ENCODE measurements at places on chromosomes 16 and 17.

DNA sequence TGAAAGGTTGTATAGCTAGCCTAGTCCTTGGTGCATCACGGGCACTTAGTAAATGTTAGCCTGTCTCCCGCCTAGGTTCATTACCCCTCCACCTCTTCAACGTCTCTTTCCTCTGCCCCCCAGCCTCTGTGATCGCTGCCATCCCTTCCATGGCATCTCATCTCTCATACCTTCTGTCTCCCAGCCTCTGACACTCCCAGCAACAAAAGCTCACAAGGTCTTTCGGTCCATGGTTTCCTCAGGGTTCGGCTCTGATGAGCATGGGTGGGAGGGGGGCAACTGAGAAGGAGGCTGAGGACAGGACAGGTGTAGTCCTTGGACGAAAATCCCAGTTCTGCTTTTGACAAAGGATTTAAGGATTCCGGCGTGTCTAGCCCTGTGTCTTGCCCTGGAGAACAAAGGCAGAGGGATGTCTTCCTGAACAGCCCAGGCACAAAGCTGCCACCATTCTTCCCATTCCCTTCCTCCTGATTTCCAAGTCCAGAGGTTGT lies 16.7 kb downstream of the CCR7 start:
- no peaks in the 10 kb centered on the region for H3K27me3 ChIP-seq
- peak overlapping the region; percentile 92 for H3K27ac ChIP-seq
- no peak overlapping the region for H3K4me3 ChIP-seq
- DNase-seq: peak; percentile 53
- no peaks in the 10 kb centered on the region for H3K36me3 ChIP-seq
- H3K4me1 ChIP-seq: peaks cover 72% of the 10 kb centered on the region

- no peaks in the 10 kb centered on the region for H3K36me3 ChIP-seq
- peak; percentile 4 for DNase-seq
- H3K27me3 ChIP-seq: no peaks in the 10 kb centered on the region
- no peak overlapping the region for H3K4me3 ChIP-seq
Observed at GRCh38 chr17:64015447-64015846, 5.0 kb downstream of the ICAM2 start.

- no peak overlapping the region for H3K4me3 ChIP-seq
- DNase-seq: peak; percentile 92
- H3K27me3 ChIP-seq: no peaks in the 10 kb centered on the region
- H3K4me1 ChIP-seq: peaks cover 4% of the 10 kb centered on the region
- H3K36me3 ChIP-seq: no peaks in the 10 kb centered on the region
- H3K27ac ChIP-seq: no peak overlapping the region
Observed at GRCh38 chr16:27179500-27180072, 23.7 kb upstream of the KDM8 start.

DNA sequence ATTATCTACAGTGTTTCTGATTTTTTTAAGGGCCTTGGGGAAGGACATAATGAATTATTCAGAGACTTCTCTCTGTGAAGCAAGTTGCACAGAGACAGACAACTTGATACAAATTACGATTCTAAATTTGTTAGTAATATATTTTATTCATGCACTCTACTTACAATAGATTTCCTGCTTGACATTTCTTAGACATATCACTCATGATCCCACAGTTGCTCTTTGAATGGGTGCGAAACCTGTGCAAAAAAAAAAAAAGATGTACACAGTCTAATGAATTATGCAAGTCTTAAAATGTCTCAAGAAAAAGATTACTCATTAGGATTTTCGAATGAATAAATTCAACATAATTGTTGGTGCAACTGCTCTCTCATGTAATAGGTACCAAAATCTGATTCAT lies 254.8 kb downstream of the PRKCA start:
- no peak overlapping the region for H3K27ac ChIP-seq
- H3K27me3 ChIP-seq: no peaks in the 10 kb centered on the region
- H3K4me3 ChIP-seq: no peak overlapping the region
- H3K4me1 ChIP-seq: no peaks in the 10 kb centered on the region
- DNase-seq: no peak

DNA sequence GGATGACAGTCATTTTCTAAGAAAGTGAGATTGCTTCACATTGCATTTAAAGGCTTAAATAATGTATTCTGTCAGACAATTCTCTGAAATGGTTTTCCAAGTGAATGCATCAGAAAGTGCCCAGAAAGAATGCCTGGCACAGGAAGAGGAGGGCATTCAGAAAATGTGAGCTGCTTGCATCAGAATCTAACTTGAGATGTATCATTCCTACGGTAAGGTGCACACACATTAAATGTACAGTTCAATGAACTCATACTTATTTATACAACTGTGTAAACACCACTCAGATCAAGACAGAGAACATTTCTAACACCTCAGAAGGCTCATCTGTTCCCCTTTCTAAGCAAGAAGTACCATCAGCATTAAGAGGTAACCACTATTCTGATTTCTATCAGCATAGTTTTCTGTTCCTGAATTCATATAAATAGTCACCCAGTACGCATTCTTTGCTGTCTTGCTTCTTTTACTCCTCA lies 638.0 kb downstream of the MAF start:
- H3K4me3 ChIP-seq: no peak overlapping the region
- no peak for DNase-seq
- no peaks in the 10 kb centered on the region for H3K36me3 ChIP-seq
- no peaks in the 10 kb centered on the region for H3K27me3 ChIP-seq
- H3K27ac ChIP-seq: no peak overlapping the region
- peaks cover 2% of the 10 kb centered on the region for H3K4me1 ChIP-seq

DNA sequence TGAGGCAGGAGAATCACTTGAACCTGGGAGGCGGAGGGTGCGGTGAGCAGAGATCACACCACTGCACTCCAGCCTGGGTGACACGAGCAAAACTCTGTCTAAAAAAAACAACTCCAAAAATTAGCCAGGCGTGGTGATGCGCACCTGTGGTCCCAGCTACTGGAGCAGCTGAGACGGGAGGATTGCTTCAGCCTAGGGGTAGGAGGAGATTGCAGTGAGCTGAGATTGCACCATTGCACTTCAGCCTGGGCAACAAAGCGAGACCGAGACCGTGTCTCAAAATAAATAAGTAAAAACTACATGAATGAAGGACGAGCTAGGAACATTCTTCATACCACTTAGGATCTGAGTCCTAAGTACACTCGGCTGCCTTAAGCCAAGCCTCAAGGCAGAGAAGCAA lies 35.4 kb downstream of the CCDC57 start:
- peaks cover 28% of the 10 kb centered on the region for H3K36me3 ChIP-seq
- no peak overlapping the region for H3K27ac ChIP-seq
- no peaks in the 10 kb centered on the region for H3K27me3 ChIP-seq
- H3K4me1 ChIP-seq: no peaks in the 10 kb centered on the region
- no peak overlapping the region for H3K4me3 ChIP-seq

DNA sequence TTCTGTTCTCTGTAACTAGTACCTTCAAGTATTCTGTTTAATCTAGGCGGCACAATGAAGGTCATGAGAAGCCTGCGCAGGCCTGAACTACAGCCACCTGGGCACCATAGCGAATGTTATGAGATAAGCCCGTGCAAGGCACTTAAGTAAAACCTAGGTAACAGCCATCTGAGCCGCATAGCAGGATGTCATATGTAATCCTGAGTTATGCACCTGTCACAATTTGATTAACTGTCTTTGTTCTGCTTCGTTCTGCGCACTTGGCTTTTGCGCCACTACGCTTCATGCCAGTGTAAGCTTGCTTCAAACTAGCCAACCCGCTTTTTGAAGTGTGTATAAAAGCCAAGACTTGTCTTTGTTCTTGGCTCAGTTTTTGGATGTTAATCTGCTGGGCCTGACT lies 449.8 kb downstream of the KCNJ18 start:
- no peak overlapping the region for H3K4me3 ChIP-seq
- no peaks in the 10 kb centered on the region for H3K27me3 ChIP-seq
- H3K36me3 ChIP-seq: no peaks in the 10 kb centered on the region
- no peak for DNase-seq
- H3K4me1 ChIP-seq: no peaks in the 10 kb centered on the region
- H3K27ac ChIP-seq: no peak overlapping the region

DNA sequence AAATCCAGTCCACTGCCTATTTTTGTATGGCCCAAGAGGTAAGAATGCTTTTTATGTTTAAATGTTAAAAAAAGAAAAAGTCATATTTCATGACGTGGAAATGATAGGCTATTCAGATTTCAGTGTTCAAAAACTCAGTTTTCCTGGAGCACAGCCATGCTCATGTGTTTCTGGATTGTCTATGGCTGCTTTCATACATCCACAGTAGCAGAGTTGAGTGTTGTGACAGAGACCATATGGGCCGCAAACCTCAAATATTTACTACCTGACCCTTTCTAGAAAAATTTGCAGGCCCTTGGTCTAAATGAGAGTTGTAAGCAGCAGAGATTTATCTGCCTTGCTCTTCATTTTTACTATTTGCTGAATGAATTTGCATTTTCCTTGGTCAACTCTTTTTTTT lies 264.1 kb downstream of the CBLN1 start:
- no peaks in the 10 kb centered on the region for H3K36me3 ChIP-seq
- peaks cover 12% of the 10 kb centered on the region for H3K27me3 ChIP-seq
- no peaks in the 10 kb centered on the region for H3K4me1 ChIP-seq
- DNase-seq: no peak
- H3K4me3 ChIP-seq: no peak overlapping the region

- DNase-seq: no peak
- H3K4me3 ChIP-seq: no peak overlapping the region
- H3K36me3 ChIP-seq: peaks cover 20% of the 10 kb centered on the region
- H3K27ac ChIP-seq: no peak overlapping the region
Observed at GRCh38 chr17:4958102-4958501, 7.2 kb downstream of the ENO3 start.

- H3K36me3 ChIP-seq: no peaks in the 10 kb centered on the region
- peaks cover 28% of the 10 kb centered on the region for H3K27me3 ChIP-seq
- no peak overlapping the region for H3K27ac ChIP-seq
- peaks cover 26% of the 10 kb centered on the region for H3K4me1 ChIP-seq
- DNase-seq: no peak
Observed at GRCh38 chr17:44777394-44778348, 18.9 kb downstream of the ADAM11 start.

DNA sequence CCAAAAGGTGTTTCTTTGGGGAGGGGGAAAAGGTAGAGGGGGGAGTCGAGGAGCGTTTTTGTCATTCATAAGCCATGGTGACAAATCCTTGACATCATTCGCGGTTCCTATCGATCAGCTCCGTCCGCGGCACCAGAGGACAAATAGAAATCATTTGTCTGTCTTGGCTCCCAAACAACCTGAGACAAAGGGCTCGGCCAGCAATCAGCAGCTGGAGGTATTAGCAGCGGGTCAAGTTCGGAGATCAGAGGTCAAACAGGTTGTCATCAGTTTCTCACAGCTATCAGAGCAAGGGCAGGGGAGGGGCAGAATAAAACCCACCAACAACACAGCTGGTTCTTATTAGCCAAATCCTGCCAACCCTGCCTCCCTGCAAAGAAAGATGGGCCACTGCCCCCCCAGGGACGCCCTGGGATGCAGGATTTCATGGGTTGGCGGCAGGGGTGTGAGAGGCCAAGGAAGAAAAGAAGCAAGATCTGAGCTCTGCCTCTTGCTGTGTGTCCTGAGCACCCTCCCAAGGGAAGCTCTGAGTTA lies 145.3 kb upstream of the LHX1 start:
- peak; percentile 20 for DNase-seq
- H3K4me1 ChIP-seq: no peaks in the 10 kb centered on the region
- H3K27ac ChIP-seq: no peak overlapping the region
- no peak overlapping the region for H3K4me3 ChIP-seq
- peaks cover 29% of the 10 kb centered on the region for H3K27me3 ChIP-seq

- H3K4me1 ChIP-seq: no peaks in the 10 kb centered on the region
- H3K36me3 ChIP-seq: peaks cover 63% of the 10 kb centered on the region
- H3K4me3 ChIP-seq: no peak overlapping the region
- no peak overlapping the region for H3K27ac ChIP-seq
Observed at GRCh38 chr17:30996486-30996885, 25.6 kb downstream of the RNF135 start.

DNA sequence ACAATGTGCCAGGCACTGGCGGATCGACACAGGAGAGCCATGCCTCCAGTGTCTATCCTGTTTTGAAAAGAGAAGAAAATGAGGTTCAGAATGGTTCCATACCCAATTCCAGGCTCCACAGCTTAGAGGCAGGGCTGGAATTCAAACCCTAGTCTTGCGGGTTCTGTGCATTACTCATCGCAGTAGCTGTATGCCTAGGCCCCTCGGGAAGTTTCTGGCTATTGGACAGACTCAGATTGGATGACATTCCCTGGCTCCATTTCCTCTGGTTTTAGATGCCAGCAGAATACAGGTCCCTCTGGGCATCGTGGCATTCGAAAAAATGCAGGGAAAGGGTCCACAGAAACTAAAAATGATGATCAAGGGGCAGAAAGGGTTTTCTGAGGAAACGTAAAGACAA lies 184.7 kb downstream of the COPRS start:
- H3K27ac ChIP-seq: no peak overlapping the region
- H3K36me3 ChIP-seq: no peaks in the 10 kb centered on the region
- H3K4me1 ChIP-seq: peaks cover 30% of the 10 kb centered on the region
- no peak overlapping the region for H3K4me3 ChIP-seq
- peaks cover 3% of the 10 kb centered on the region for H3K27me3 ChIP-seq

DNA sequence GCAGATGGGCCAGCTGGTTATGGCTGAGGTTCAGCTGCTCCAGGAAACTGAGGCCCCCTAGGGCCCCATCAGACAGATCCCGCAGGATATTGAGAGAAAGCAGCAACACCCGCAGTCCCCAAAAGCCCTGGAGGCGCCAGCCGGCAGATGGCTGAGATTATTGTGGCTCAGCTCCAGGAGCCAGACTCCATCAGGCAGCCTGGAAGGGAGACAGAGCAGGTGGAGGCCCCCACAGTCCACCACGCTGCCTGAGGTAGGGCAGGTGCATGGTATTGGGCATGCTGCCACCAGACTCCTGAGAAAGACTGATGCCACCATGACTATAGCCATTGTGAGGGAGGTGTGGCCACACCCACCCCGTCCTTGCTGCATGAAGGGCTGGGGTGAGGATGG lies 9.5 kb upstream of the TMEM101 start:
- H3K4me1 ChIP-seq: no peaks in the 10 kb centered on the region
- no peak for DNase-seq
- no peak overlapping the region for H3K27ac ChIP-seq

DNA sequence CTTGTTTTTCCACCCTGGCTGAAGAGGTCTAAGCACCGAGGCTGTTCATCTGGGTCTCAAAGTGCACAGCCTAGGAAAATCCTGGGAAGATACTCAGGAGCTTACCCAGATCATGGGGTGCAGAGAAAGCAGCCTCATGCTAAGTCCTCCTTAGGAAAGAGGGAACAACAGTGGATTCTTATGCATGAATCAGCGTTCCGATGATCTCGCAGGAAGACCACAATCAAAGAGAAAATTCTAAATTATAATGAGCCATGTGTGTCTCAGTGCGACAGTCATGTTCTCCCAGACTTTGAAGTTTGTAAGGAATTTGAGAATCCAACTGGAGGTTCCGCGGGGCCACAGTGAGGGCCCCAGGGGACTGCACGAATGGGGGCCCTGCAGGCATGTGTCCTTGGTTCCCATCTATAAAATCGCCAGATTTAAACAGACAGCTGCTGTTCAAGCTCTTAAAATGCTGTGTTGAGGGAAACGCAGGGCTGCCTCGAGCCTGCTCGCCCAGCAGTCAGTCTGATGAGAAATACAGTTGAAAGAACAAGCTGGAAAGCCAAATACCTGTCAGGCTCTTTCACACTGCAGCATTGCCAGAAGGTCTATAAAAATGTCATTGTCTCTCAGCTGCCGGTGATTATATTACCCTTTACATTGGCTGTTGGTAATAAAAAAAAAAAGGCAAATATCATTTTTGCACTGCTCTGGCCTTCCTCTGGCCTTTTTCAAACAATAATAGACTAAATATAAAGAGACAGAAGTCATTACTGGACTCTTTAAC lies 152.1 kb downstream of the PMP22 start:
- H3K36me3 ChIP-seq: no peaks in the 10 kb centered on the region
- H3K4me1 ChIP-seq: no peaks in the 10 kb centered on the region
- peaks cover 3% of the 10 kb centered on the region for H3K27me3 ChIP-seq

All from suprapubic skin (tissue), 4 donors.